LNCaP clone FGC (cell line): ENCODE measurements at places on chromosomes 5 and 9.

GRCh38 chr9:112605963-112606699 lies 111.8 kb downstream of the INIP start:
- no peak for DNase-seq

DNA sequence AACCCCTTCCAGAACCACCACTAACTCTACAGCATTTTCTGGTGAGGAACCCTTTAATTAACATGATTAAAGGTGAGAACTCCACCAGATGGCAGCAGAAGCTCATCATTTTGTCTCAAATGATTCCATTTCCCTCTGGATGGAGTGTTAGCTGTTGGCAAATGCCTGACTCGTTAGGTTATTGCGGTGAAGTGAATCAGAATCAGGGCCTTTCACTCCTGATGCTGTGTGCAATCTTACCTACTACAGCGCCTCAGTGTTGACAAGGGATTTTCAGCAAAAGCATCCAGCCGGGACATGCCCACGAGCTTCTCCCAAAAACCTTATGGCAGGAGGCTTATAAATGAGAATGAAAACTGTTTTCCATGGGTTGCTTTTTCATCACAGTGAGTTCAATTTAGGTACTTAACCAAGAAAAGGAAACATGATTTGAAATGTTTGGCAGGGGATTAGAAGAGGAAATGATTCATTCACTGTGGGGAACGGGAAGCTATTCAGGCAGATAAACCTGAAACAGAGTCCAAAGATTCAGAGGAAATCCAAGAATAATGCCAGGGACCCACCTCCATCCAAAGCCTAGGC lies 48.0 kb upstream of the CAST start:
- DNase-seq = peak; percentile 62

GRCh38 chr9:113416149-113416721 lies 5.7 kb downstream of the C9orf43 start:
- no peak for DNase-seq

GRCh38 chr5:172496671-172497371 lies 42.5 kb upstream of the SH3PXD2B start:
- DNase-seq = no peak

- DNase-seq = no peak
Observed at GRCh38 chr9:85639675-85640186, 102.0 kb downstream of the AGTPBP1 start.

DNA sequence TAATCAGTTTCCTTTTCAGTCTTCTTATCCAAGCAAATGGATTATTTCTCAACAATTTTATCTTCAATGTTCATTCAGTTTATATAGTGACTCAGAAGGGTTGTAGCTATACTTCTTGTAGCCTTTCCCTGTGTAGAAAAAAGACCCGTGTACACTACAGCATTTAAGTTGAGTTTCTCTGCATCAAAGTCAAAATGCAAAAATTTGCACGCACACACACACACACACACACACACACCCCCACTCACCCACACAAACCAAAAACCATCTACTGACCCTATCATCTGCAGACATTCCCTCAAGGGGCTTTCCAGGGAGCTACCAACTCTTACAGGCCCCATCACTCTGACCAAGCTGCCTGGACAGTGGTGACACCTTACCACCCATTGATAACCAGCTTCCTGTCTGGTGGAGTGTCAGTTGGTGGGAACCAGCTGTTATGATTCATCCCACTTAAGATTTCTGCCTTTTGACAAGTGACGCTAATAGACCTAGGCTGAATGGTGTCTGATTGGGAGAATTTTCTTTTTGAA lies 12.2 kb upstream of the ELL2 start:
- no peak for DNase-seq

DNA sequence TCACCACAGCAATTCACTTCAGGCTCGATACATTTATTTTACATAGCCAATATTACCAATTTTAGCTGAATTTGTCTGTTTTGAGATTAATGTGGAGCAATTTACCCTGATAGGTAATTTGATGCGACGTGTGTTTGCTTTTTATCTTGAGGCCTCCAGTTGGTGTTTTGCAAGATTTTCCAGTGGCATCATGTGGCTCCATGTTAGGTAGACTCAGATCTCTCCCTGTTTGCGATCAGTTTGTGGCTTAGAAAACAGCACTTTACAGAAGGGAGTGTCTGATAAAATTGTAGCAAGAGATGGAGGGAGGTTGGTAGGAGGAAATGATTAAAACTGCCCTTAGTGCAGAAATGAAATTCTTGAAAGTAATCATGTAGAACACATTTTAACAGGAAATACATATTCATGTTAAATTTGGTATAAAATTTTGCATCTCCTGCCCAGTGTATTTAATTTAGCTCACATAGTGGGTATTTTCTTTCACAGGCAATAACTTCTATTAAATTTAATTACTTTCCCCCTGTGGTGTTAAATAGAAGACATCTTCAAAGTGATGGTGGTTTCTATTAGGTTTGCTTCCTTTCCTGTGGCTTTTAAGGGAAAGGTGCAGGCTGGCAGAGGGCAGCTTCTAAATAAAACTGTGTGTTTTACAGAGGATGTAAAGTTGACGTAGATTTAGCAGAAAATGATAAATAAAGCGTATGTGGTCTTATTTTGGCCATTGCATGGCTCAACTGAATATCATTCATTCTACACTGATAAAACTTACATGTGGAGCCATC lies 135.8 kb downstream of the KDM4C start:
- no peak for DNase-seq

- DNase-seq = peak; percentile 76
Observed at GRCh38 chr5:67215519-67216471, 19.2 kb upstream of the CD180 start.

- DNase-seq = no peak
Observed at GRCh38 chr9:89304020-89304833, 6.8 kb upstream of the CKS2 start.

DNA sequence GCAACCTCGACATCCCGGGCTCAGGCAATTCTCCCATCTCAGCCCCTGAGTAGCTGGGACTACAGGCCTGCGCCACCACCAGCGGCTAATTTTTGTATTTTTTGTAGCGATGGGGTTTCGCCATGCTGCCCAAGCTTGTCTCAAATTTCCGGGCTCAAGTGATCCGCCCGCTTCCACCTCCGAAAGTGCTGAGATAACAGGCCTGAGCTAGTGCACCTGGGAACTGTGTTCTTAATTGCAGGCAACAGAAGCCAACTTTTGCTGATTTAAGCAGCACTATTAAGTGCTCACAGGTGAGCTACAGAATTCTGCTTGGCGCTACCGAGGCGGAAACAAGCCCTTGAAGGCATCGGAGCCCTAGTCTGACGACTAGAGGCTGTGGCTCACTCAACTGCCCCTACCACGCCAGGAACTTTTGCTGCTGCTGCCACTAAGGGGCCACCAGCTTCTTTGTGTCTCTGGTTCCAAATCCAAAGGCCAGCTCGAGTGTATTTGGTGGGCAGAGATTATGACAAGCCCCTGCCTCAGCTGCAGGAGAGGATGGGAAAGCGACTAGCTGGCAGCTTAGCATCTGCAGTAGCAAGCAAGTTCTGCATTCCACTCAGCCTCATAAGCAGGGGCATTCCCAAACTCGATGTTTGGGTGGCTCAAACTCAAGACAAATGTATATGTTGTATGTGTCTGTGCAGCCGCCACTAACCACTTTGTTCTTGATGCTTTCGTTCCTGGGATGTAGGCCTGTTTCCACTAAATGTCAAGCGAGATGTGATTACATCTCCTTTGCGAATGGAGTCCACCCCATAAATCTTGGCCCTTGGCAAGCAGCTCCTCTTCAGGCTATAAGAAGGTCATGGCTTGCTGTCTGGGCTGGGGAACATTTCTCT lies 10.6 kb upstream of the HMCN2 start:
- no peak for DNase-seq

GRCh38 chr9:37620396-37620795 lies 28.0 kb upstream of the TOMM5 start:
- no peak for DNase-seq
